Activated CD4-positive, alpha-beta T cell treated with anti-CD3 and anti-CD28 coated beads, Interleukin-10, Interleukin-2, amounts not matched to agents 100 ng/mL and 50 ng/mL, durations not matched to agents 16 hours and 8 hours (primary cell): ENCODE measurements at places on chromosomes 11 and 22.

GRCh38 chr11:93537049-93537448 lies 6.1 kb downstream of the SMCO4 start:
- DNase-seq, result no peak

DNA sequence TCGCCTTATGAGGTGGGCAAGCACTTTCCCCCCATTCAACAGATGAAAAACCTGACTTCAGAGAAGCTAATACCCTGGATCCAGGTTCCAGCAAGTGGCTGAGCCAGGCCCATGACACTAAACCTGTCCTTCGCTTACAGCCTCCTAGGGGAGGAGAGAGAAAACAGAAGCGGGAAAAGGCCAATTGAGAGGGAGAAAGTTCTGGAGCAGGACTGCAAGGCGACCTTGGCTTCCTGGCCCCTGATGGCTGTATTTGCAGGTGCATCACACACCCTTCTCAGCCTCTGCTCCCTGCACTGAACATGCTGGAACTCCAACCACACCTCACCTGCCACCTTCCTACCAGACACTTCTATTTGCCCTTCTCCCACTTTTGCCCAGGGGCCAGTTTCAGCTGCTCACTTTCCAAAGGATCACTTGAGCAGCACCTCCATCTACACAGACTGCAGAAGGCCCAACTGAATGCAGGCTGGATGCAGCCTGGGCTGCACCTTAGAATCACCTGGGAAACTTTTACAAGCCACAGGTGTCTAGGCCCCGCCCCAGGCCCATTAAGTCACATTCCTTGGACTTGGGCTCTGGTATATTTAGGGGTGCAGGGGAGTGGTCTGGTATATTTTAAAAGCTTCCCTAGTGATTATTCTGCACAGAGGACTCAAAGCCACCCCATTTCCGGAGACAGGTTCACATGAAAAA lies 14.3 kb upstream of the ADA2 start:
- DNase-seq, result no peak

DNA sequence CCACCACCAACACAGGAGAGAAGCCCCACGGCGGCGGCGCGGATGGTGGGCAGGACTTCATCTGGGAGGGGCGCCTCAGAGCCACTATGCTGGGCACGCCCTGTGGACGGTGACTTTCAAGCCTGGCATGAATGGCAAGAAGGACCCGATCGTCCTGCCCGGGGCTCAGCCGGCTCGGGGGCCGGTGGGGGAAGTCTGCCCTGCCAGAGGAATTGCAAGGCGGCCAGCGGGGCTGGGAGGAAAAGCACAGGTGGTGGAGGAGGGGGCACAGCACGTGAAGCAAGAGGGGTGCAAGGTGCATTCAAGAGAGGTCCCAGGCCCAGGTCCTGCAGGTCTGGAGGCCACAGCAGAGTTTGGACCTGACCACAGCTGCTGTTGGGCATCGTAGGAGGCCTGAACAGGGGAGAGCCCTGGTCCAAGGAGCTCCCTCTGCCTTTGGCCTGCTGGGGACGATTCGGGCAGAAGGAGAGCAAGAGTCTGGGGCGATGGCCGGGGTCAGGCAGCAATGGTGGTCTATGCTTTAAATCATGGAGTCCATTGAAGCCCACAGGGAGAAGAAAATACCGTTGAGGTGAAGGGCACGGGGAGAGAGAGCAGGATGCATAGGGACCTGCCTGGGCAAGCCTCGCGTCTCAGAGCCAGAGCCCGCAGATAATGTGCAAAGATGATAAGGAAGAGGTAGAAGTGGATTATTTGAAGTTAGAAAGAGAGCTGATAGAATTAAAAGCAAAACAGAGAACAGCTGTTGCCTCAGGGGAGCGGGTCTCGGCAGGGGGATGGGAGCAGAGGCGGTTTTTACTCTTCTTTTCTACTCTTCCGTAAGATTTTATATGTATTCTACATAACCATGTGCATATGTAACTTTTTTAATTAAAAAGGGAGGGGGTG lies 82.6 kb upstream of the SHISAL1 start:
- DNase-seq, result no peak

DNA sequence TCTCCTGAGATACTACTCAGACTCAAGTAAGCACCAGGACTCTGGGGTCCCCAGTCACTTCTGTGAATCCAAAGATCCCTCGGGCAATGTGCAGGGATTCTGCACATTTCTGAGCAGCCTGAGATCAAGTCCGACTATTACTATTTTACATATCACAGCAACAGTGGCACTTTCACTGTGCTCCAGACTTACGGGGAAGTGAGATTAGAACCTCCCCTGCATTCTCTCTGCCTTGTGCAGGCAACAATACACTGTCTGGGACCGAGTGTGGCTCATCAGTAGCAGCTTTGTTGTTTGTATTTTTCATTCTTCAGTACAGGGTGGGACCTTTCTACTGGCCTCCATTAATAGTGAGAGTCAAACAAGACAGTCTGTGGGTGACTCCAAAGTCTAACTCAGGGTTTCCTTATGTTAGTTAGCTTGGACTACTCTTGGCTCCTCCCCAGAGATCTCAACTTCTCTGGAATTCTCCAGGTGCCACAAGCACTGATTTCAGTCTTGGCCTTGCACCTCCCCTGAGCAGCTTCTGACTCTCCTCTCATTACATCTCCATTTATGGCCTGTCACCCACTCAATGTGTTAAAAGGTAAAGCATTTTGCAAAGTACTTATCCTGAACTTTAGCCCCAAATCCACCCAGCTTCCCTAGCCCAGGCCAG lies 76.2 kb upstream of the TOP3B start:
- no peak for DNase-seq

- no peak for DNase-seq
Observed at GRCh38 chr11:126061707-126062678, 673 bp downstream of the CDON start.

DNA sequence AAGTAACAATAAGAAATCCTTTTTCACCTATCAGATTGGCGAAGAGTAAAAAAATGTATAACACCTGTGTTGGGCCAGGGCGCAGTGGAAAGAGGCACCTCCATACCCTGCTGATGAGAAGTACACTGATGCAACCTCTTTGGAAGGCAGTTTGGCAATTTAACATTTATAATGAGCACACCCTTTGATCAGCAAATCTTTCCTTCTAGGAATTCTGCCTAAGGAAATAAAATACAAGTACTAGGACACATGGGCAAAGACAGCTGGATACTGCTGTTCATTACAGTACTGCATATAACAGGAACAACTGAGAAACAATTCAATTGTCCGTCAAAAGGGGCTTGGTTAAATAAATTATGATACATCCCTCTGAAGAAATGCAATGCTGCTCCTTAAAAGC lies 110.1 kb downstream of the RPL27A start:
- no peak for DNase-seq

DNA sequence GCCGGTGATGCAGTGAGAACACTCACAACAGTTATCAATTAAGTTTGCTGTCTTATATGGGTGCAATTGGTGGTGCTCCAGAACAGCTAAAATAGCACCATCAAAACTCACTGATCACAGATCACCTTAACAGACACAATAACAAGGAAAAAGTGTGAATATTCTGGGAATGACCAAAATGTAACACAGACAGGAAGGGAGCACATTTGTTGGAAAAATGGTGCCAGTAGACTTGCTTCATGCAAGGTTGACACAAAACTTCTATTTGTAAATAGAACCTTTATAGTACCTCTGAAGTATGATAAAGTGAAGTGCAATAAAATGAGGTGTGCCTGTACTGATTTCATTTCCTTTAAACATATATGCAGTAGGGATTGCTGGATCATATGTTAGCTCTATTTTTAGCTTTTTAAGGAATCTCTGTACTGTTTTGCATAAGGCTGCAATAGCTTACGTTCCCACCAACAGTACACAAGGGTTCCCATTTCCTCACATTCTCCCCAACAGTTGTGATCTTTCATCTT lies 56.7 kb upstream of the GLYATL1B start:
- DNase-seq, result no peak

GRCh38 chr11:103525069-103525468 lies 415.8 kb downstream of the DYNC2H1 start:
- no peak for DNase-seq

- no peak for DNase-seq
Observed at GRCh38 chr11:59187587-59187986, 15.7 kb downstream of the DTX4 start.

- no peak for DNase-seq
Observed at GRCh38 chr22:17789379-17790200, 15.3 kb upstream of the BID start.

GRCh38 chr11:128492903-128493569 lies 94.3 kb downstream of the ETS1 start:
- peak; percentile 71 for DNase-seq

DNA sequence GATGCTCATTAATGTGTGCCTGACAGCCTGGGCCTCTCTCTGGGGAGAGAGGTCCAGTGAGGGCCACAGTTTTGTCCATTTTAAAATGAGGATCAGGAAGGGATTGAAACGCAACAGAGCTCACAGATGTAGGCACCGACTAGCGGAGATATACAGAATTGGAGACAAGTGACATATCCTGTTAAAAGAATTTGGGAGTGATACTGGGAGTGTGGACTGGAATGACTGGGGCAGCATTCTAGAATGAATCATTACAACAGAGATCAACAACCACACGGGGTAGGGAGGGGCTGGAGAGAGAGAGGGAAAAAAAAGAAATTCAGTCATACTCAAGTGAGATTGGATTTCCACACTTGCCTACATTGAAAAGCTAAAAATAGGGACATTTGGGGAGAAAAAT lies 2.5 kb upstream of the NCAM1 start:
- DNase-seq, result no peak

- DNase-seq, result no peak
Observed at GRCh38 chr11:17382046-17382728, 6.3 kb downstream of the KCNJ11 start.

- DNase-seq, result peak; percentile 43
Observed at GRCh38 chr11:10302744-10303557, 1.9 kb upstream of the ADM start.

DNA sequence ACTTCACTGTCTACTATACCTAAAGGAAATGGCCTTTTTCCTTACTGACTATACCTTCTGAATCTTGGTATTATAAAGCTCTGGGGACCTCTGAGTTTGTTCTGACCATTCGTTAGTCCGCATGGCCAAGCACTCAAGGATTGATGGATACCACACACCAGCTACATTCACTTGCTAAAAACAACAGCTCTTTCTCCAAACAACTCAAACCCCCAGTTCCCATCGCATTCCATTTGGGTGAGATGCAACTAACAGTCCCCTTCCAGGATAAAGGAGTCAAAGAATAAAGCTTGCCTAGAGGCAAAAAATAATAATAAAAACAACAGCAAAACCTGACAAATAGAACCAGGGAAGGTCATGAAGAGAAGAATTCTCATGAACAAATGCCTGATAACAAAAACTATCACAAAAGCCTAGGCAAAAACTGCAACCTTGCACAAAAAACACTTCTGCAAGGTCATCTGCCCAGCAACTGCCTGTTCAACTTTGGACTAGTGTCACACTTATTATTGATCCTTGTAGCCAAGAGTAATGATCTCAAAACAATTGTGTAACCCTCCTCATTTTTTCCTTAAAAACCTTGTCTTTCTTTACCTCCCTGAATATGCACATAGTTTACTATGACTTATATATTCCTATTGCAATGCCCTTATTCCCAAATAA lies 139.0 kb upstream of the GUCY1A2 start:
- DNase-seq, result no peak
